Activated T-cell treated with anti-CD3 and anti-CD28 coated beads, Interleukin-2, amount 50 U/mL, for 1 hour (primary cell): ENCODE measurements at places on chromosomes 4 and X.

DNA sequence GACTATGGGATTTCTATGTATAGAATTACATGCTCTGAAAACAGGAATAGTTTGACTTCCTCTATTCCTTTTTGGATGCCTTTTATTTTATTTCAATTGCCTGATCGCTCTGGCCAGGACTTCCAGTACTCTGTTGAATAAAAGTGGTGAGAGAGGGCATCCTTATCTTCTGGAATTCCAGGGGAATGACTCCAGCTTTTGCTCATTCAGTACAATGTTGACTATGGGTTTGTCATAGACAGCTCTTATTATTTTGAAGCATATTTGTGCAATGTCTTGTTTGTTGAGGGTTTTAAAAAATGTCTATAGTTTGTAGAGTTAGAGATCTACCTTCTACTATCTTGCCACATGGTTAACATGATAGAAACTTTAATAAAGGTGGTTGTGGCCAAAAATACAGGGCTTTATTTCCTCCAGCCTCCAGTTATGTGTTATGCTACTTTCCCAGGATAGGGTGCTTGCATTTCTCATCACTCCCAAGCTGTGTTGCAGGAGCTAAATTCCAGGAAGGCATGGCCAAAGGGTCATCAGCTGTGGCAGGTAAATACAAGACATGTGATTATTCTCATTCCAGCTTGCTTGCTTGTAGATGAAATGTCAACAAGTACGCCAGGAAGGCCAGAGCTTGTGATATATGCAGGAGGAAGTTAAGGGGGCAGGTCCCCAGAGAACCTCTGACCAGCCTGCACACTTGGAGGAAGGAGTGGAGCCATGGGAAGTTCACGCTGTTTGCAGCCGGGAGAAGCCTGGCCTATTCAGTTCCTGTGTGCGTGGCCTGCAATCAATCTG is 142.4 kb upstream of the CPXCR1 start:
- no peak for DNase-seq

DNA sequence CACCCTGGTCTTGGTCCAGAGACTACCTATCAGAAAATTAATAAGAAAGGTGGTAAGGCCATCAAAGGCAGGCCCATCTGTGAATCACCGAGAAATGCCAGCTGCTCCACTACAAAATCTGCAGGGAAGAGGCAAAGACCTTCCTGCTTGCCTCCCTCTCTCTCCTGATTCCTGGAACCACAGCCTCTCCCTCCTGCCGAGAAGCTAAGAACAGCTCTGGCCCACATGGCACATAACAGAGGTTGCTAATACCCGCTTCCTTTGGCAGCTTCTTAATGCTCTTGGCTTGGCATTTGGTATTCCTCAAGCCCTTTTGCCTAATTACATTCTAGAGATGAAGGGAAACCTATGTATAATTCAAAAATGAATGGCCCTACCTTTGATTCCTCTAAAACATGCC is 32.9 kb downstream of the RAI2 start:
- no peak for DNase-seq

DNA sequence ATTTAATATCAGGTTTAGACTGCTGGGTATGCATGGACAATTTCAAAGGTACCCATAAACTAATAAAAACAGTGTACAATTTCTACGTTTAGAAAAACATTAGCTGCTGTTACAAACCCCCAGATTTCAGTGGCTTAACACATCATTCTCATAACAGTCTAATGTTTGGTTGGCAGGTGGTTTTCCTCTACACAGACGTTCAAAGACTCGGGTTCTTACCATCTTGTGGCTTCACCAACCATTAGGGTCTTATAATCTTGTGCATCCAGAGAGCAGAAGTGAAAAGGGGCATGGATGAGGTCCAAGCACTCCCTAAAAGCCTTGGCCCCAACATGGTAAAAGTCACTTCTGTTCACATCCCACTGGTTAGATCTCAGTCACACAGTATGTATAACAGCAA is 71.6 kb downstream of the SH3RF1 start:
- no peak for DNase-seq

GRCh38 chr4:139824882-139825522 is 159.4 kb downstream of the MGST2 start:
- no peak for DNase-seq
